ENCODE measurements at places on chromosomes 11 and 22.

DNA sequence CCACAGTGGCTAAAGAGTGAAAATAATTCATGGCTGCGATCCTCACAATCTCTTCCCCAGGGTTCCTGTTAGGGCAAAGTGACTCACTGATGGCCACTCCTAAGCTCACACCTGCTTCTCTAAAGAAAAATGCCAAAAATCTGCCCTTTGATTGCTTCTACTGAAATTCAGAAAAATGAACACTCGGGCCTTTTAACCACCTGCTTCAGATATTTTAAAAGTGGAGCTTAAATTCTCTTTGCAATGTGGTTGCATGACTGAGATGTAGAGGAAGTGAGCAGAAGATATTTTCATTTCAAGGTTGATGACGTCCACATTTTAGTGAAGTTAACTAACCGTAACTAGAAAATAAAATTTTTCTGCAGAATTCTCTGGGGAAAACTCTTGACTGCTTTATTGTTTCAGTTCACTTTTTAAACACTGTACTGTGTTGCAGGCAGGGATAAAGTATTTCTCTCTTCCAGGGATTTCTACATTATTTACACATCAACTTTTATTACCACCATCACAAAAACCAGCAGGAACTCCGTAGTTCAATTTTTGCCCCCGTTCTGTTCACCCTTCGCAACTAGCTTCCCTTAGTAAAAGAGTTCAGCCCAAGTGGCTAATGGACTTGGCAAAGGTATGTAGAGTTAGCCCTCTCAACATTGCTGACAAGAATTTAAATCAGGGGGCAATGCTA is 8.5 kb downstream of the RAB30 start:
- no peak for DNase-seq

GRCh38 chr11:10381736-10382135 is 73.3 kb upstream of the AMPD3 start:
- DNase-seq = no peak

GRCh38 chr11:126500981-126501380 is 145.5 kb downstream of the ST3GAL4 start:
- DNase-seq = no peak

GRCh38 chr11:99371257-99371656 is 350.5 kb downstream of the CNTN5 start:
- DNase-seq = no peak

- no peak for DNase-seq
Observed at GRCh38 chr22:49976439-49977175, 16.0 kb downstream of the PIM3 start.

- DNase-seq = no peak
Observed at GRCh38 chr11:20020716-20021115, 139.6 kb downstream of the DBX1 start.

DNA sequence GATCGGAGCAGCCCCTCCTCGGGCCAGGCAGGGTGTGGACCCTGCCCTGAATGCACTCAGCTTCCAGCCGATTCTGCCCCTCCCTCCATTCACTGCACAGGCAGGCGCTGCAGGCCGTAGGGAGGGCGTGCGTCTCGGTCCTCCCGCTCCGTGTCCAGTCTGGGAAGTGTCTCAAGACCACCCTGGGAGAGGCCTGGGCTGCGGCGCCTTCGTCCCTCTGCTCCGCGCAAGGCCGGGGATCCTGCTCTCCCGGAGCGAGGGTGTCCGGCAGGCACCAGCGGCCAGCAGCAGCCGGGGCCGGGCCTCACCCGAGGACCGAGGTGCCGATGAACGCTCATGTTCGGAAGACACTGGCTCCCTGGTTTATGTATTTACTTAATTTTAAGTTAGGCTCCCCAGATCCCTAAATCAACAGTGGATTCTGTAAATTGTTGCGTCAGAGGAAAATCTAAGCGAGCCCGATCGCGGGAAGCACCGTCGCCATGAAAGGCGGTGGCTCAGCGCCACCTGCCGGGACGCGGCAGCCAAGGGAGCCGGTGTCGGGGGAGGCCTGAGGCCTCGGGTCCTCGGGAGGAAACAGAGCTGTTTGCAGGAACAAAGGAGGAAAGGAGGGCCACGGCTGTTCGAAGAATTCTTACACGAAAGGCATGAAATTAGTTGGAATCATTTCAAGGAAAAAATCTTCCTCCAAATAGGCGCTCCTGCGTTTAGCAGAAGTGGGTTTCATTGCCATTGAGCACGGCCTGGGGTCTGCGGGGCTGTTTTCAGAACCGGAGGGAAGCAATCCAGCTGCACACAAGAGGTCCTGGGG is 195.3 kb downstream of the BRD1 start:
- DNase-seq = no peak

GRCh38 chr11:1297576-1298473 is 11.6 kb downstream of the TOLLIP start:
- DNase-seq = no peak

- no peak for DNase-seq
Observed at GRCh38 chr11:9905501-9905951, 241.6 kb downstream of the SWAP70 start.

DNA sequence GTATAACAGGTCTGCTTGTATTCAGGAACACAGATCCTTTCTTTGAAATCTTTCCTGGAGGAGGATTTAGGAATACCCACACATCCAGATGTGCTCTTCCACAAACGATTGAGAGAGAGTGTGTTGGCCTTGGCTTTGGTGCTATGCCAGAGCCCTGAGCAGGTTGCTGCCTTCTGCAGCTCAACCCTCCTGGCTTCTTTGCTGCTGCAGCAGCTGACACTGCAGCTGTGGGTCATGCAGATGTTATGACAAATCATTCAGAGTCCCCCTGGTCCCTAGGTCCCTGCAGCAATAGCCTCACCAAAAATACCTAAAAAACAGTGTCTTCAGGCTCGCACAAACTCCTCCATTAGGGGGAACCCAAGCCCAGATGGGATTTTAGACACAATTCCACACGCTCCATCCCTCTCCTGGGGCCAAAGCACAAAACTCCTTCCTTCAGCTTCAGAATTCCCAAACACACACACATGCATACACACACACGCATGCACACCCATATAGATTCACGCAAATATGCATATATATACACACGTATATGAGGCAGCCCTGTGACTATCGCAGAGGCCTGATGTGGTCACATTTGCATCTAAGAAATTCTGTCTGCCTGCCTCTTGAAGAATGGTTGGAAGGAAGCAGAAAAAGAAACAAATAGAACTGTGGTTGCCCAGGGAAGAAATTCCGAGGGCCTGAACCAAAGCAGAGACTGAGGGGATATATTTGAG is 35.4 kb downstream of the SLN start:
- no peak for DNase-seq

- no peak for DNase-seq
Observed at GRCh38 chr11:93512073-93512475, 31.1 kb downstream of the SMCO4 start.

GRCh38 chr22:20747223-20747622 is 26.7 kb upstream of the SERPIND1 start:
- no peak for DNase-seq

Measured in Kasumi-1 (cell line).